Epithelial cell of proximal tubule (primary cell): ENCODE measurements at places on chromosomes 16 and 17.

DNA sequence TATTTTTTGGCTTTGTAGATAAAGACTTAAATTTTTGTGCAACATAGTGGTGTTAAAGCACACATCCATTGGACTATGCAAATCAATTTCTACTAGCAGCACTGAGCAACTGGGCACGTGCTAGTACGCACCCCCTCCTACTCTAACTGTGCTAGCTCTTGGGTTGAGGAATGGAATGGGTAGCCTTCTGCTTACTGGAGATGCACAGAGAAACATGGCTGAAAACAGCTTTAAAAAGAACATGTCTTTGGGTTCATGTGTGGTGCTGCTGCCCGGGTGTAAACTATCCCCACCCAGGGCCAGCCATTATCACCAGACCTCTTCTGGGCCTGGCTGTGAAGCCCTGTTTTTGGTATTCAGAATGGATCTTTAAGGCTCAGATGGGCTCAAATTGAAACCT lies 7.3 kb downstream of the ESRP2 start:
- DNase-seq: no peak

DNA sequence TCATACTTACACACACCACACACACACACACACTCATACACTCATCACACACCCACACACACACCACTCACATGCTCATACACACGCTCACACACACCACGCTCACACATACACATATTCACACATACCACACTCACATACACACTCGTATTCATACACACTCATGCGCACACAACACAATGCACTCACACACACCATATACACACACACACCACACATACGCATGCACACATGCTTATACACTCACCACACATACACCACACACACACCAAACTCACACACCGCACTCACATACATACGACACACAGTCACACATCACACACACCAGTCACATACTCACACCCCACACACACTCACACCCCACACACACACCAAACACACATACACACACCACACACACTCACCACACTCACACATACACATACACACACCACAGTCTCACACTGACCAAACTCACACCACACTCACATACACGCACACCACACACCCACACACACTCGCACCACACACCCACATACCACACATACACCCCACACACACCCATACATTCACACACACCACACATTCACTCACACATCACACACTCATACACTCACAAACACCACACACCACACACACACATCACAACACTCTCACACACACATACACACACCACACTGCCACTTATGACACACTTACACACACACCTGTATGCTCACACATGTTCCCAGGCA lies 88.9 kb downstream of the IRX5 start:
- no peak for DNase-seq

- no peak for DNase-seq
Observed at GRCh38 chr17:37182786-37183465, 192.9 kb upstream of the C17orf78 start.

- peak; percentile 45 for DNase-seq
Observed at GRCh38 chr17:66422186-66422585, 119.8 kb downstream of the PRKCA start.

GRCh38 chr16:14232106-14232864 lies 161.2 kb downstream of the MRTFB start:
- DNase-seq: no peak

- DNase-seq: no peak
Observed at GRCh38 chr16:2008009-2008526, 1.6 kb downstream of the ZNF598 start.

GRCh38 chr16:88023786-88024185 lies 72.6 kb downstream of the BANP start:
- DNase-seq: no peak

- no peak for DNase-seq
Observed at GRCh38 chr16:24966031-24966430, 49.1 kb downstream of the ARHGAP17 start.

- DNase-seq: no peak
Observed at GRCh38 chr16:28092721-28093384, 29.3 kb upstream of the GSG1L start.

- DNase-seq: no peak
Observed at GRCh38 chr17:12107905-12108304, 87.2 kb downstream of the MAP2K4 start.

DNA sequence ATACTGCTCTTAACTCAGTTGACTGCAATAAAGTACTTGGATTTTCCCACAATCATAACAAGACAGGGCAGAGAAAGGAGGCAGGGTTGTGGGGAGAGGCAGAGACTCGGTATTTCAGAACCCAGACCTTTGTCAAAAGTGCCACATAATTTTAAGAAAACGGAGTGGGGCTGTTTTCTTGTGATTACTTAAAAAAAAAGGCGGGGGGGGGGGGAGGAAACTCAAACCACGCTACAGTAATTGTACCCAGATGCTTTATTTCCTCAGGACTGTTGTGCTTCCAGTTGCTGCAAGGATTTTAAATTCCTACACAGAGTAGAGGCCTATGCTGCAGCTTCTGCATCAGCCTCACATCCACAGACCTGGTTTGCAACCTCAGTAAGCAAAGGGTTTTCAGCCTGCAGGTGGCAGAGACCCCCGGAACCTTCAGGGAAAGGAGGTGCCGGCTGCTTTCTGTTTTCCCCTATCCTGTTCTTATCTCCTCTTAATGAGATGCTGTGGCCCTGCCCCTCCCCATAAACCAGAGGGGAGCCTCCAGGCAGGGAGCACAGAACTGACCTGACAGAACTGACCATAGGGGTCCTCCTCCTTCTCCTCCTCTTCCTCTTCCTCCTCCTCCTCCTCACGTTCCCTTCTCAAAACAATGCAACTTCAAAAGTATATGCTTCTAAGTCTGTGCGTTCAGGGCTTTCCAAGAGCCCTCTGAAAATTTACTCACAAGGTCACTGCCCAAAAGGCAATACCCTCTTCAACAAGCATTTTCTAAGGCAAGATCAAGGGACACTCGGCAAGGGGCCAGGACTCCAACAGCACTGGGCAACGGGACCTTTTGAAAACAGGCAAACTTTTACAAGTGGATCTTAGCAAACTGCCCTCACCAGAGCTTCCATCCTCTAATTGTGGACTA lies 7.5 kb downstream of the AXIN2 start:
- DNase-seq: no peak

- no peak for DNase-seq
Observed at GRCh38 chr17:8226536-8227237, 16.3 kb upstream of the AURKB start.

DNA sequence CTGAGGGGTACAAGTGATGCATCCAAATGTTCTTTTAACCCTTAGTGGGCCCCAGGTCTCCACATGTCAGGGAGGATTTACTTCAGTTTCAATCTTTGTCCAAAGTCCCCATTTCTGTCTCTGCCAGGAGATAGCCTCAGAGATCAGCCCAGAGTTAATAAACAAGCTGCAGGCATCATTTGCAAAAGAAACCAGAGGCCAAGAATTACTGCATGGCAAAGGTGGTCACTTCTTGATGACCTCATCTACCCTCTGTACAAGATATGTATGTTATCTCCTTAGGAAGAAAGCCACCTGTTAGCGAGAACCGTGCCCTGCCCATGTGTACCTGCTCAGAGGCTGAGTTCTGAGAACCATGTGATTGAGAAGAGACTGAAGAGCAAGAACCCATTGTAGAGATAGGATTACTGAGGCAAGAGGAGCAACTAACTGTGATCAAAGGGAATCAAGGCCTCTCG lies 40.3 kb downstream of the SALL1 start:
- no peak for DNase-seq

- DNase-seq: no peak
Observed at GRCh38 chr17:66411520-66411919, 109.1 kb downstream of the PRKCA start.

GRCh38 chr17:78684026-78684425 lies 98.0 kb downstream of the CYTH1 start:
- no peak for DNase-seq

- DNase-seq: no peak
Observed at GRCh38 chr17:38874505-38875400, 4.9 kb downstream of the LASP1 start.

DNA sequence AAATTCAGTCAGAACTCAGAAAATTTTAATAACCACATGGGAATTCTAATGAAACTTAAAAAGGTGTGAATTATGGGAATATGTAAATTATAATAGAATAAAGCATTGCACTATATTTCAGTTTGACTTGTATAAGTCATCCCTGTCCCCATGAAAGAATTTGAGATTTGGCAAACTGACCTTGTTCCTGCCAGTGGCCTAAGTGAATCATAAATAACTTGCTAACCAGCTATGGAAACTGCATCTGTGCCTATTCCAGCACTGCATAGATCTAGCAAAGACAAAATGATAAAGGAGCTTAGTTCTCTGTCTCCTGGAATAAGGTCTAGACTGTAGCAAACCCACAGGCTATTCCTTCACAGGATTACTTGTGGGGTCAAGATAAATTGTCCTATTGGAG lies 106.8 kb upstream of the NOG start:
- DNase-seq: no peak

GRCh38 chr16:78684655-78685375 lies 585.4 kb downstream of the WWOX start:
- no peak for DNase-seq

- DNase-seq: no peak
Observed at GRCh38 chr17:55216888-55217287, 47.9 kb upstream of the HLF start.

- DNase-seq: no peak
Observed at GRCh38 chr16:72932050-72932449, 115.9 kb downstream of the ZFHX3 start.

DNA sequence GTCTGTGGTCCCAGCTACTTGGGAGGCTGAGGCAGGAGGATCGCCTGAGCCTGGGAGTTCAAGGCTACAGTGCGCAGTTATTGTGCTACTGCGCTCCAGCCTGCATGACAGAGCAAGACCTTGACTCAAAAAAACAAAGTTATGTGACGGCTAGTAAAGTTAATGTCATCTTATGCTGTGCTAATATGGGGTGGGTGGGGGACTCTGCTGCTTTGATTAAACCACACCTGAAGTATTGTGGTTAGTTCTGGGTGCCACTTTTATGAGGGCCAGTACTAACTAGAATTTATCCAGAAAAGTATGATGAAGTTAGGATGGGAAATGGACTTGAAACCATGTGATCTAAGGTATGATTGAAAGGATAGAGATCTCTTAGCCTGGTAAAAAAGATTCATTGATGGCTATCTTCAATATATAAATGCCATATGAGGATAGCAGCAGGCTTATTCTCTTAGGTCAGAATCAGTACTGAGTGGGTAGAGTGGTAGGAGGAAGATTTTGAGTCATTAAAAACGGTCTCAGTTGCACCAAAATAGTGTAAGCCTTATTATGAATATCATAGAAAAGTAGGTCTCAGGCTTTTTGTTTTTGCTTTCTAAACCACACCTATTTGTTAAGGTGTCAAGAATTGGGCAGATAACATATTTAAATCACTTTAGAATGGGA lies 5.6 kb downstream of the WSB1 start:
- DNase-seq: no peak

DNA sequence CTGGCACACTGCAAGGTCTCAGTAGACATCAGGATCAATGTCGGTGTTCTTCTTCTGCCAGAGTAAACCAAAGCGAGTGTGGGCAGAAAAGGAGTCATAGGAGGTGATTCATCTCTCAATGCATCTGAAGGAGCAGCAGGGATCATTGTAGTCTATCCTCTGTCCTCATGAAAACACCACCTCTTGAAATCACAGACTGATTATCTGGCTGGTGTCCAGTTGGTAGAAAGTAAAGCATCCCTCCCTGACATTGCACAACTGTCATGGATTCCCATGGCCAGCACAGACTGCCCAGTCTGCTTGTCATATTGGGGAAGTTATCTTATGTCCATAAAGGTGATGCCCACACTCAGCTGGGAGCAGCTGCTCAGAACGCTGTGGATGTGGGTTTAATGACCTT lies 74.1 kb downstream of the ABCC12 start:
- DNase-seq: peak; percentile 13

- no peak for DNase-seq
Observed at GRCh38 chr17:19544366-19544765, 10.7 kb downstream of the SLC47A1 start.

DNA sequence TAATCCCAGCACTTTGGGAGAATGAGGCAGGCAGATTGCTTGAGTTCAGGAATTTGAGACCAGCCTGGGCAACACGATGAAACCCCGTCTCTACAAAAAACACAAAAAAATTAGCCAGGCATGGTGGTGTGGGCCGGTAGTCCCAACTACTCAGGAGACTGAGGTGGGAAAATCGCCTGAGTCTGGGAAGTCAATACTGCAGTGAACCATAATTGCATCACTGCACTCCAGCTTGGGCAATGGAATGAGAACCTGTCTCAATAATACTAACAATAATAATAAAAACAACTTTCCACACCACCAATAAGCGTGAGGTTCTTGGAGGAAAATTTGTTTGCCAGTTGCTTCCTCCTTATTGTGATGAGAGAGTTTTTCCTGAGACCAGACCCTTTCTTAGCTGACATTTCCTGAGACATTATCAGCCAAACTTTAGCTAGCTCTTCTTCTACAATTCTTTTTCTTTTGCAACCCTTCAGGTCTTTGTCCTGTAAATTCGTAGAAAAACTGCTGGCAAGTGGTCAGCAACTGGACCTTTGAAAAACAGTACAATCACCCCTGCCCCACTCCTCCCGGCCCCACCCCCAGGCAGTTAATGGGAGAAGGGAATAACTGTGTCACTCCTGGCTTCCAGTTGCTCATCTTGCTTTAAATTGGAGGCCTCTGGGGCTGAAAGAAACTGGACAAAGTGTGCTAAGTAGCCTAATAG lies 3.5 kb upstream of the EZH1 start:
- DNase-seq: no peak

GRCh38 chr17:68310152-68310551 lies 18.9 kb downstream of the ARSG start:
- no peak for DNase-seq

GRCh38 chr16:31386157-31386984 lies 6.8 kb upstream of the ITGAD start:
- DNase-seq: no peak

DNA sequence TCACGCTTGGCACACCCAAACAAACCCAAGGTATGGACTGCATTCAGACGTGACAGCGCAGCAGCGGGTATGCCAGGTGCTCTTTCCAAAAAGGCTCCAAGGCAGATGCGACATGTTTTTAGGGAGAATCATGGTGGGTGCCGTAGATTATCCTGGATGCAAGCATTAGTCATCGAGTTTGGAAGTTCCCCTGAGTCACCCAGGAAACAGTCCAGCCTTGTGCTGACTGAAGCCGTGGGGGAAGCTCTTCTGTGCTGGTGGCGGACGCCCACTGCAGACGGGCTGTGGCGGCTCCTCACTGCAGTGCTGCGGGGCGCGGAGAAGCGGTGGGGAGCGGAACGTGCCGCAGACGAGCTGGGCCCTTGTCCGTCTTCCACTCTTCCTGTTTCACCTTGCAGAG lies 13.9 kb downstream of the JPT2 start:
- DNase-seq: no peak

DNA sequence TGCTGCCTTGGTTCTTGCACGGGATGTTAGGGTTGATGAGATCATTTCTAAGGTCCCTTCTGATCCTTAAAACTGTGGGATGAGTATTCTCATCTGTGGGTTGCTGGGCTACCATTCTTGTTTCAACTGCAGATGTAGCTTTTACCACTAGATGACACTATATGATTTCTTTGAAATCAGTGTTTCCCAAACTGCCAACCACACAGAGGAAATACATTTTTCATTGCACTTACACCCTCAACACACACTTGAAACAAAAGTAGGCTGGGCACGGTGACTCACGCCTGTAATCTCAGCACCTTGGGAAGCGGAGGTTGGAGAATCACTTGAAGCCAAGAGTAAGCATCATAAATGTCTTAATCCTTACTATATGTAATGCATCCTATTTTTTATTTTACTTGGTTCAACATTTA lies 15.3 kb downstream of the LCMT1 start:
- DNase-seq: no peak
